ENCODE measurements at places on chromosomes 3 and 15.

GRCh38 chr15:37016231-37016630, 84.1 kb downstream of the MEIS2 start:
- no peak for DNase-seq

- peak; percentile 27 for DNase-seq
Observed at GRCh38 chr15:70152070-70152480, 54.4 kb upstream of the TLE3 start.

GRCh38 chr3:115693868-115694267, 70.6 kb downstream of the GAP43 start:
- DNase-seq: no peak

GRCh38 chr15:31360843-31361763, 34.5 kb downstream of the KLF13 start:
- DNase-seq: peak; percentile 64

GRCh38 chr15:27482287-27482686, 511.3 kb downstream of the GABRG3 start:
- DNase-seq: no peak

GRCh38 chr15:38072348-38073177, 138.1 kb downstream of the TMCO5A start:
- DNase-seq: peak; percentile 72

DNA sequence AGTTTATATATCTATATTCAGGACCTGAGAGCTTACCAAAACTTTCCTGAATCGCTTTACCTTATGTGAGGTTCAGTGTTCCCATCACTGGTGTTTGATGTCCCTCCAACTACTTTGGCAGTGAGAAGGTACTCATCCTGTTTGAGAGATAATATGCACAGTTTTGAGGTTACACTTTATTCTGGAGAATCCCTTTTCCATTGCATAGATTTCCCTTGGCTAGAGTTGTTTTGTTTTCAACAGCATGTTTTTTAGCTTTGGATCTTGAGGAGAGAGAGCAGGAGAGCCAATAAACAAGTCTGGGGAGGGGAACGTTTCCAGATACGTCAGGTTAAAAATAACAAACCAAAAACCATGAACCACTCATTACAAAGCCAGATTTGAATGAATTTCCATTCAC, 33.6 kb downstream of the CD200 start:
- no peak for DNase-seq

DNA sequence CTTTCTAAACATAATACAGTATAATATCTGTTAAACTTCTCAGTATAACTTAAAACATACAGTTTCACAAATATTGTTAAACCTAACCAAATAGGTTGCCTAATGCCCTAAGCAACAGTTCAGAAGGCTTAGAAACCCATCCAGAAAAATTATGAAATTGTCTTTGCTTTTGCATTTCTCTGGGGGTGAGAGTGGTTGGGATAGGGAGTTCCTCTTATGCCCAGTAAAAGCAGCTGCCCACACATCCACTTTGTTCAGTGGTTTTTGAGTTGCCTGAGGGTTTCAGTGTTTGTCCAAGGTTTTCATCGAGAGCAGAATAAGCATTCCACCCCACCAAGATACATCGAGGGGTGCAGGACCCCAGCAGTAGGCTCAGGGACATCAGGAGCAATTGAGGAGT, 179.4 kb downstream of the CDIN1 start:
- no peak for DNase-seq

- DNase-seq: no peak
Observed at GRCh38 chr15:99467338-99467720, 98.5 kb upstream of the MEF2A start.

GRCh38 chr3:179264449-179264848, 13.5 kb upstream of the KCNMB3 start:
- peak; percentile 31 for DNase-seq

DNA sequence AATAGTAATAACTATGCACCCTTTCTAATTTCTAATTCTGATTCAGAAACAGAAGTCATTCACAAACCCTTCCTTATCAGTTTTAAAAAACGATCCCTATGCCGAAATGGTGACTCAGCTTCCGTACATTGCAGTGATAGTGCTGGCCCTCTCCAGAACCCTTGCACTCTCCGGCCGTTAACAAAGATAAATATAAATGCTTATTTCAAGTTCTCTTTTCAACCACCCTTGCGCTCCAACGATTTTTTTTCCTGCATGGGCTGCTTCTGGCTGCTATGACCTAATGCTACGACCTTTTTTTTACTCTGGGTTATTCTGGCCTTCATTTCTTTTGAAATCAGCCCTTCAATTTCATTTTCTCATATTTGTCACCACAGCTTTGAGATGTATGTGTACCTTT, 646.2 kb downstream of the NTRK3 start:
- DNase-seq: peak; percentile 20

GRCh38 chr3:194307849-194308248, 43.3 kb downstream of the CPN2 start:
- DNase-seq: no peak

- DNase-seq: no peak
Observed at GRCh38 chr15:58512522-58512921, 80.7 kb downstream of the LIPC start.

DNA sequence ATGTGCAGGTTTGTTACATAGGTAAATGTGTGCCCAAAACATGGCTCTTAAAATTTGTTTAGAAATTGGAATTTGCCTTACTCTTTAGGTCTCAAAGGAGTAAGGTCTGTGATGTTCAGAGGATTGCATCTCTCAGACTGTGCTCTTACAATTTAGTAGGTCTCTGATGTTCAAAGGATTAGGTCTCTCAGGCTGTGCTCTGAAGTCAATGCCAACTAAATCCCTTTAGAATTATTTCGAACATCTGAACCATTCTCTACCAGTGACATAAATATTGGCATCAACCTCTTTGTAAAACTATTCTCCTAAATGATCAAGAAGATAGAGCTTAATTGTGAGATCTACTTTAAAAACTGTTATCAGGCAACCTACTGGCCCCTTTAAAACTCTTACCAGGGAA, at the start of gene OR5K1:
TSS of gene OR5K1 (plus strand) at position 301 of the 400 bp plus-strand sequence. CDS start 6,376 bp downstream, outside the sequence.
- no peak for DNase-seq

DNA sequence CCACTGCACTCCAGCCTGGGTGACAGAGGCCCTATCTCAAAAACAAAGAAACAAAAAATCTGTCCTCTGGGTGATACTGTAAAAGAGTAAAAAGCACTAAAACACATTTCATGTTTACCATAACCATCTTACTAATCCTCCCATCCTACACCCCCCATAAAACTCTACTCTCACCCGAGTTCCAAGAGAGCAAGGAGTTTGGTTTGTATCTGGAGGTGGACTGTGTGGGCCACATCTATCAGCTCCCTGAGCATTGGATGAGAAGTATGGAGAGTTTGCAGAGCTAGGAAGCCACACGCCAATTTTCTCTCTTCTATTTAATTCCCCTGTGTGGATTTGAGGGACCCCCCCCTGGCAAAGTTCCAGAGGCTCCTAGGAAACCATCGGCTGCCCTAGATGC, 80.0 kb downstream of the ATP10A start:
- no peak for DNase-seq

- DNase-seq: no peak
Observed at GRCh38 chr15:60651734-60652141, 172.8 kb upstream of the ICE2 start.

GRCh38 chr3:187667526-187667925, 2.7 kb downstream of the SST start:
- no peak for DNase-seq

DNA sequence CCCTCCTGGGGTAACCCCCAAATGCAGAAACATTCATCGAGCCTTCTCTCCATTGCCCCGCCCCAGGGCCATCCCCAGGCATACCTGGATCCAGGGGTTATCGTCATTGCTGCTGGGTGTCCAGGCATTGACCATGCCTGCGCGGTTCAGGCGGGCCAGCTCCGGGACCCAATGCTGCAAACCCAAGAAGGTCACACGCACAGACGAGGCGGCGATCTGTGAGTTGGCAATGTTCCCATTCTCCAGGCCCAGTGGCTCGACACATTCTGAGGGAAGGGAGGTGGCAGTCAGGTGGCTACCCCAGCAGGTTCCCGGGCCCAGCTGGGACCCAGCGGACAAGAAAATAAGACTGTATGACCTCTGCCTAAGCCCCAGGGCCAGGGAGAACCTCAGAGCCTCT, 6.1 kb downstream of the MFGE8 start:
- no peak for DNase-seq

DNA sequence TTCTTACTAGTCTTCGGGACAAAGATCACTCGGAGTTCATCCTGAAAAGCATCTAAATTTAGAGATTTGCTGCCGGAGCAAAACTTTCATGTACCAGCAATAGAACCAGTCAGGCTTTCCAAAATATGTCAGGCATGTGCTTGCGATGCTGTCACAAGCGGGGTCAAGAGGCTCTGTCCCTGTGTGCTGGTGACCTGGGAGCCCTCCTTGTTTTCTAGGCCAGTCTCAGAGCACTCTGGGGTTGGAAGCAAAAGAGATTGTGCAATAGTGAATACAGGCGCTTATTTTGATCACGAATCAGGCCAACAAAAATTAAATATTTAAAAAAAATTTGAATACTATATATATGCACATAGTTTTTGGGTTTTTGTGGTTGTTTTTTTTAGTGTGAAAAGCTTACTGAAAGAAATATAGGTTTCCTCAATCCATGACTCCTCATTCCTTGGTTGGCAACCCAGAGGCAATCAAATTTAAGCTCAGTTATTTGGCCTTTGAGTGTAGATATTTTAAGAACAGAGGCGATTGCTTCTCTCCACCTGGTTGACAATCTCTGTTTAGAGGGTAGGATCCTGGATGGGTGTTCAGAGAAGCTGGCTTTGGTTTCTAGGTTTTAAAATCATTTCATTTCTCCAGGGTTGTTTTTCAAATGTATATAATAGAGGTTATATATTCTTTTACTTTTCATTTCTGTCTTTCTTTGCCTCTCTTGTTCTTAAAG, 8.4 kb upstream of the KLHL24 start:
- no peak for DNase-seq

- DNase-seq: peak; percentile 58
Observed at GRCh38 chr3:46923559-46924350, 46.2 kb downstream of the PTH1R start.

GRCh38 chr3:19229086-19229485, 80.8 kb downstream of the KCNH8 start:
- DNase-seq: peak; percentile 3

GRCh38 chr15:78974272-78974918, 29.5 kb upstream of the CTSH start:
- no peak for DNase-seq

DNA sequence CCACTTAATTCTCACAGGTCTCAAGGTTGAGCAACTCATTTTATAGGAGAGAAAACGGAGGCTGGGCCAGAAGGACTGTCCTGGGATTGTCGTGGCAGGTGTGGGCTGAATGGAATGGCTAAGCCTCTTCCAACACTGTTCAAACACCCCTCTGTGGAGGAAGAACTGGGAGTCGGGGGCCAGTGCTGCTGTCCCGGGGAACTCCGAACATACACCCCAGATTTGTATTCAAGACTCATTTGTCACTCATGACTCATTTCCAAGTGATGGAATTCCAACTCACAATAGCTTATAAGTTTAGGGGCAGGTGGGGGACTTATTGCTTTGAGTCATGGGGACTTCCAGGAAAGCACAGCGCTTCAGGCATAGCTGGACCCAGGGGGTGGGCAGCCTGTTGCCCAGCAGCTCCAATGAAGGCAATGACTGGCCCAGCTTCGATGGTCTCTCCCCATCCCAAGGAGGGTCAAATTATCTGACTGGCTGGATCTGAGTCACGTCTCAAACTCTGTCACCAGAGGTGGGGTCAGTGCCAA, 72.5 kb downstream of the TM2D3 start:
- no peak for DNase-seq

DNA sequence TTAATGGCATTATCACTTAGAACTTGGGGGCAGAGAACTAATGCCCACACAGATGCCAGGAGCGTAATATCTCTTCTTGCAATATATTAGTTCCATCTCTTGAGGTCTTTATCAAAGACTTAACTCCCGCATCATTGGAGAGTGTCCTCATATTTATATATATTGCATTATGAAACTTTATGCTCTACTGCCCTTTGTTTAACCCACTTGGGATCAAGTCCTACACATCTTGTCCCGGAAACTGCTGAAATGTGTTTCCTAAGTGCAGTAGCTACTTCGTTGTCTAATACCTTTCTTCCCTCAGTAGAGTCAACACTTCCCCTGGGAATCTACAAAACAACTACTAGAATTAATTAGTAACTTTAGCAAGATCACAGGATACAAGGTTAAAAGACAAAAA, 1029.2 kb downstream of the OTOL1 start:
- DNase-seq: no peak

DNA sequence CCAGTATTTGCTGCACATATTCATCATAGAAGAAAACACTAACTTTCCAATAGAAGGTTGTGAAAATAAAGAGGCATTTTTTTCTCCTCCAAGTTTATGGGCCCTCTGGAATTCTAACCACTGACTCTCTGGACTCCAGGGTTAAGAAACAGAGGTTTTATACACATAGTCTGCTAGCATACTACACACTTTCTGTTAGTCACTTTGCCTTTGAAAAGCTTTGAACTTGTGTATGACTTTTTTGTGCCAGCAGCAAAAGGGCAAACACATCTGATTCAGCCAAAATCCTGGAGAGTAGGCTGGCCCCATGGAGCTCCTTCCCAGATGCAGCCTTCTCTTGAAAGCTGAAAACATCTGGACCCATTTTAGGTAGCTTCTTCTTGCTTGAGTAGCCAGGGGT, 6.2 kb downstream of the ZIC4 start:
- no peak for DNase-seq

GRCh38 chr3:65005486-65005885, 317.7 kb upstream of the ADAMTS9 start:
- no peak for DNase-seq

DNA sequence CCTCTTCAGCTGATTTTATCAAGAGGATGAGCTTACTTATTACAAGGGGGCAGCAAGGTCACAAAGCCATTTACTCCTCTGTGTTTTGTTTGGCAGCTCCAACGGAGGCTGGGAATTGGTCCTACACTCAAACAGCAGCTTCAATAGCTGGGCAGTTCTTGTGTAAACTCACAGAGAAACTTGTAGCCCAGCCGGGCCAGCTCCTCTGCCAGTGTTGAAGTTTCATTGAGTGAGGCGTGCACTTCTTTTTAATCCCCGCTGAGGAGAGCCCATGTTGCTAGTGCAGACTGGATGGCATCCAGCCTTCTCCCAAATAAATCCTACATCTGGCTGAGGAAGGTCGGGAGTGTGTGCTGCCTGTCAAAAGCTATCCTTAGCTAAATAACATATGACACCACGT, 59.5 kb downstream of the BFSP2 start:
- DNase-seq: no peak

DNA sequence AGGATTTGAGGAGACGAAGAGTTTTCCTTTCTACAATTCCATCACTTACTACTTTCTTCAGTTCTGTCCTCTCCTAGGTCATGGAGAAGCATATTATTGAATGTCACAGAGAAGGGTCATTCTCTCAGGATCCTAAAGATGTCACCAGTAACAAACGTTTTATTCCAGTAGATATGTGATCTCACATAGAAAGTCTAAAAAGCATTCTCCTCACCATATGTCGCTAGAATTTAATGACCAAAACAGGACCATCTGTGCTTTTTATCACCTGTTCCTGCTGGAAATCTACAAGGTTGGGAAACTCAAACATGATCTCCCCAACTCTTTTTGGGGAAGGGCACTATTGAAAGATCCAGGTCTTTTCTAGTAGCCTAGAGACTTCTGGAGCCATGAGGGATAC, 24.0 kb upstream of the FRMD5 start:
- no peak for DNase-seq

GRCh38 chr3:48466386-48467109, 20.0 kb downstream of the ATRIP start:
- DNase-seq: peak; percentile 29

Data from hematopoietic multipotent progenitor cell treated with erythropoietin and hydrocortisone succinate and interleukin-3 and kit ligand, for 8 days (in vitro differentiated cells).